COLO829 (cell line): ENCODE measurements at places on chromosomes 16 and 17.

- DNase-seq, result no peak
Measured at GRCh38 chr16:1027501-1027815, 45.1 kb upstream of the SSTR5 start.

- DNase-seq, result no peak
Measured at GRCh38 chr17:50534222-50534978, 1.9 kb downstream of the EPN3 start.

DNA sequence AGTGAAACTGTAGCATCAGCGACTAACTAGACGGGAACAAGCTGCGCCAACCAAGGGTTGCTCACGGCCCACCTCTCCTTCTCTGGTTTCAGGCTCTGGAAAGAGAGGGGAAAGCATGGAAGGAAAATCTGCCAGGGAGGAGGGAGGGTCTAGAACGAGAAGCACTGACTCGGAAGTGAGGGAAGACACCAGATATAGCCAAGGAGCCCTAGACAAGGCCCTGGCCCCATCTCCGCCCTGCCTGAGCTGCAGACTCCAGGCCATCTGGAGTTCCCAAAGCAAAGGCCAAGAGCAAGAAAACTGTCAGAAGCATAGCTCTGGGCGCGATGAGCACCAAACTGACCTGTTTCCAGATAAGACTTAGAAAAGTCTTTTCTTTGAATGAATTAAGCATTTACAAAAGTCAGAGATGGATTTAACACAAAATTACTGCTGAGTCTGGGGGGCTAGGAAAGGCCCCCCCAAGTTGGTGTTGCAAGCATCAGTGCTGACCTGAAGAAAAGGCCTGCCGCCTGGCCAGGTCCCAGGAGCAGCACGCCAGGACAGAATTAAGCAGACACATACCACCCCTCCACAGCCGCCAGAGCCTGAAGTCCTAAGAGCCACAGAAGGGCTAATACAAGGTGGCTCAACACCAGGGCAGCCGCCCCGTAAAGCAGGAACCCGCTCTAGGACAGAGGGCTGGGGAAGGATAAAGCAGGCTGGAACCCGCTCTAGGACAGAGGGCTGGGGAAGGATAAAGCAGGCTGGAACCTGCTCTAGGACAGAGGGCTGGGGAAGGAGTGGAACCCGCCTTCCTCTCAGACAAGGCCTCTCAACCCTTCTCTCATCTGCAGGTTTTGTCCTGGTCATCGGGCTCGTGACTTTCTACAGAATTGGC, 20.7 kb downstream of the TMEM204 start:
- DNase-seq, result no peak

DNA sequence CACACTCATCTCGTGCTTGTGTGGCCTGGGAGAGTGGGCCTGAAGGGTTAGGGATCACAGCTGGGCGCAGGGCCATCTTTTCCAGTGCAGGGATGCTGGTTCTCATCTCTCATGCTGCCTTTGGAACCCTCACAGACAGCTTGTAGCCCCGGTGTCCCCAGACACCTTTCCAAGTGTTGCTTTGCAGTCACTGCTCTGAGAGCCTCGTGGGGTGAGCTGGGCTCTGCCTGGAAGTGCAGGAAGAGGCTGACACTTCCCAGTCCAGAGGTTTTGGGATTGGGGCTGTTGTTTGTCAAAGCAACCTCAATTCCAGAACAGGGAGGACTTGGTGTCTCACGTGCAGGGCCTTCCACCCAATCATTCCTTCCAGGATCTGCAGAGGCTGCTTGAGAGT, 28.2 kb downstream of the TBX4 start:
- no peak for DNase-seq

DNA sequence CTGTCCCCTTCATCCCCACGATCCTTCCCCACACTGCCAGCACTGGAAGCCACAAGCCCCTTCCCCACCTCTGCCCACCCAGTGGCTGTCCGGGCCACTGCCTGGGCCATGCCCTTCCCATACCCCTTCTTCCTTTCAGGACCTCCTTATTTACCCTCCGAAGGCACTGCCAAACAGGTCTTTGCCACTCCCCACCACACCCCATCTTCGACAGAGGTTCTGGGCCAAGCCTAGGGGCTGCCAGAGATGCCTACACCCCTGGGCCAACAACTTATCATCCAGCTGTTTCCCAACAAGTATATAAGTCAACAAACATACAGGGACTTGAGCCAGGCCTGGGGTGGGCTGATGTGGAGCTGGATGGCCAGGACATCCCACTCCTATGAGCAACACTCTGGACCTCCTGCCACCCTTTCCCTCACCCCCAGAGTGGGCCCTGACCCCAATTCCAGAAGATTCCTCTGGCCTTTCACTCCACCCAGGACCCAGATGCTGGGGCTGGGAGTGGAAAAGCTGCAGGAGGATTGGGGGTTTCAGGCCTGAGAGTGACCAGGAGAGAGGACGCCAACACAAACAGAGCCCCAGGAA, 1.5 kb upstream of the PPP1R1B start:
- DNase-seq, result no peak

DNA sequence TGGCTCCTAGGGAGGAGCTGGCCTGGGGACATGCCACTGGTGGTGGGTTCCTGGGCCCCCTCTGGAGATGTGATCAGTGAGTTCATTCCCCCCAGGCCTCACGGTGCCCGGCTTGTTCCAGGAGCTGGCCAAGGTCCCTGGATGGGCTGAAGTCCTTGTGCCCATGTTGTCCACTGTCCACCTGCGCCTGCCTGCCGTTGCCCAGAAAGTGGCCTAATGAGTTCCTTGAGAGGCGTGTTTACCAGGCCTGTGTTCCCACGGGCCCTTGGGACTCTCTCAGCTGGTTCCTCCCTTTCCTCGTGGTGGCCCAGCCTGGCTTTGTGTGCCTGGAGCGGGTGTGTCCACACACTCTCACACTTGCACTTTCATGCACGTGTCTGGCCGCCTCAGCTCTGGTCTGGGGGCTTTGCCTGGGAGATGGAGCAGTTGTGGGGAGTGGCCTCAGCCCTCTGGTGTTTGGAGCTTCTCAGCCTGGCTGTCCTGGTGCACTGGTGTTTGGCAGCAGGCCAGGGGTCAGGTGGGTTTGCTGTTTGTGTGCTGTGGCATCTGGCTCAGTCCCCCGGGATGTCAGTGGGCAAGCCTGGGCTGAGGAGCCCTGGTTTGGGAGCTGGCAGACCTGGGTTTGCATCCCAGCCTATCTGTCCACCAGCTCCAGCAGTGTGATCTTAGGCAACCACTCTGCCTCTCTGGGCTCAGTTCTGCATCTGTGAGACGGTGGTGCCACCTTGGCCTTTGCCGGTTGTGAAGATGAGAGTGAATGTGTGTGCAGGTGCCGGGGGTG, 18.0 kb downstream of the ADCY7 start:
- DNase-seq, result no peak

- peak; percentile 42 for DNase-seq
Measured at GRCh38 chr16:1182950-1183907, 30.3 kb downstream of the CACNA1H start.

DNA sequence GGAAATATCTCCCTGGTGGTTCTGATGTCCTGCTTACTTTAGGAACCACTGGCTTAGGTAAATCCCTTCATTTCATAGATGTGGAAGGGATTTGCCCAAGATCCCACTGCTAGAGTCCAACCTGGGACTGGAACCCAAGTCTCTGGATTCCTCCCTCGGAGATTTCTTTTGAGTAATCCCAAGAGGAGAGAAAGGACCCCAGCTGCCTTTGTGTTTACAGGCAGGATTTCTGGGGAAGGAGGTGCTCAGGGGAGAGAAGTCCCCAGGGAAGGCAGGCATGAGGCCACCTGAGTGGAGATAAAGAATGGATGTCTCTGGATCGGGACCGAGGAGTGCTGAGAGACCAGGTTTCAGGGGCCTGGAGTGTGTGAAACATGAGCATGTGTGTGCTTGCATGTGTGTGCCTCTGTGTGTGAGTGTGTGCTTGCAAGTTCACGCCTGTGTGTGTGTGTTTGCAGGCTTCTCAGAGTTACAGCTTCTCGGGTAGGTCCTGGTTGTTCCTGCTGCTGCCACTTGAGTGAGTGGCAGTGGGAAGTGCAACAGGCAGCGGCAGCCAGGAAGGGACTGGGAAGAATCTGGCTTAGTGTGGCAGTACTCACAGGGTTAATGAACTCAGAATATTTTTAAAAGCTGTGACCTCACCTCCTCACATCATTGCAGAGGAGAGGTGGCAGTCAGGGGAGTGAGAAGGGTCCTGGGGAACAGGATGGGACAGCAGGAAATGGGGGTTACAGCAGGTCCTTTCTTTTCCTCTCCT, 2.2 kb downstream of the KCNH6 start:
- no peak for DNase-seq

- no peak for DNase-seq
Measured at GRCh38 chr16:3909791-3910583, 29.5 kb upstream of the CREBBP start.

GRCh38 chr17:59829217-59830006, 63.3 kb downstream of the TUBD1 start:
- DNase-seq, result peak; percentile 86

GRCh38 chr17:65062171-65062915, 5.8 kb upstream of the GNA13 start:
- DNase-seq, result no peak

- DNase-seq, result peak; percentile 54
Measured at GRCh38 chr16:56836410-56837230, 28.4 kb upstream of the SLC12A3 start.

- DNase-seq, result no peak
Measured at GRCh38 chr17:27996202-27997043, 46.1 kb upstream of the NLK start.

DNA sequence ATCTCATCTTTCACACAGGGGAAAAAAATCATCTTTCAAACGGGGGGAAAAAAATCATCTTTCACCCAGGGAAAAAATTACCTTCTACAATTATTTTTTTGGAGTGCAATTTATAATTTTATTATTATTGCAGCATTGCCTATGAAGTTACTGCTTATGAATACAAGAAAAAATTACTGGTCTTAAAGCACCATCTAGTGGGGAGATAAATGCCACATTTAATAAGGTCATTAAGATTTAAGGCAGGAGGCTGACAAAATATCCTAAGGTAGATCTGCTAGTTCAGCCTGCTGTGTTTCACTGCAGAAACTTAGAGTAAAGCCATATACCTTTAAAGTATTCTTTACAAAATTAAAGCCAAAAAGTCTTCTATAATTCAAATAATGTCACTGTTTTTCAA, 13.7 kb downstream of the SHCBP1 start:
- peak; percentile 13 for DNase-seq

GRCh38 chr17:34859652-34860051, 101.6 kb downstream of the CCT6B start:
- DNase-seq, result no peak

- DNase-seq, result no peak
Measured at GRCh38 chr16:53043986-53044601, 8.6 kb downstream of the CHD9NB start.

GRCh38 chr16:72443809-72444208, 271.9 kb upstream of the PMFBP1 start:
- DNase-seq, result peak; percentile 8
